Lower leg skin (tissue), 4 donors: ENCODE measurements at places on chromosomes 2 and 18. TPM values are rescaled to one million over a fixed set of nuclear protein-coding genes. Genes with fewer than 3 reads are reported as not detected.

DNA sequence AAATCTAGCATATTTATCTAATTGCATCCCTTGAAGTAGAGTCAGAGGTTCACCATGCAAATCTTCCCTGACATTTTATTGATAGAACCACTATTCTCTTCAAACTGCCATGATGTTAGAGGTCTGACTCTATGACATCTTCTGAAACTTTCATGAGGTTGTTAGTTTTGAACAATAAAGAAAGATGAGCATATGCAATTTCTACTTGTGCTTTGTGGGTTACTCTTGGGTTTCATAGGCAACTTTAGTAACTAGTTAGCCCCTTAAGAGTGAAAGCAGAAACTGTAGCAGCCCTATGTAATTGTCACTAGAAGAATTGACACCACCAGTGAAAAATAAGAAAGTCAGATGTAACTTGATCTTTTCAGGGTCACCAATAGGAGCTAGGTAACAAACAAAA, 53.1 kb upstream of the ZEB2 start:
- DNase-seq: no peak

- no peak for DNase-seq
Observed at GRCh38 chr2:177796654-177797415, 275.7 kb downstream of the PDE11A start.

DNA sequence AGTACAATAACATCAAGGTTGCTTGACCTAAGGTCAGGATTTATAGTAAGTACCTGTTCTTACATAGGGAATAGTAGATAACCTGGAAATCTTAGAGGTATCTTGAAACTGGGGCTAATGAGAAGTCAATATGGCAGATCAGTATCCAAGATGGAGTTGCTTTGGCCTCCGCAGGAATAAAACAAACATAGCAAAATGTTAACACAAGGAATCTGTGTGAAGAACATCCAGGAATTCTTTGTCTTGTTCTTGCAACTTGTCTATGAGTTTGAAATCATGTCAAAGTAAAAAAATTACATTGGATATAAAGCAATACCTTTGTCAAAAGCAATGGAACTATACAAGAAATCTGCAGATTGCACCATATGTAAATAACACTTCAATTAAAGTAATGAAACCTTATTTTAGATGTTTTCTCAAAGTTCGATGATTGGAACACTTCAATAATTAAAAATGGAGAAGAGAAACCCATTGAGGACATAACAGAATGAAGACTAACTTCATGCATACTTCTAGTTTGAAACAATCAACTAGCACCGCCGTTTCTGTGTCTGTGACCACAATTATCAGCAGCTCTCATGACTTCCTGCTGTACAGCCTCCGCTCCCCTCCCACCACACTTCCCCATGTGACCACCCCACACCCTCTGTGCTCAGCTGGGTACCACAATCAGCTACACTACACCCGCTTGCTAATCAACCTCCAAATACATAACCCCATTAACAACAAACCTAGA, 27.6 kb downstream of the C2orf76 start:
- DNase-seq: no peak

DNA sequence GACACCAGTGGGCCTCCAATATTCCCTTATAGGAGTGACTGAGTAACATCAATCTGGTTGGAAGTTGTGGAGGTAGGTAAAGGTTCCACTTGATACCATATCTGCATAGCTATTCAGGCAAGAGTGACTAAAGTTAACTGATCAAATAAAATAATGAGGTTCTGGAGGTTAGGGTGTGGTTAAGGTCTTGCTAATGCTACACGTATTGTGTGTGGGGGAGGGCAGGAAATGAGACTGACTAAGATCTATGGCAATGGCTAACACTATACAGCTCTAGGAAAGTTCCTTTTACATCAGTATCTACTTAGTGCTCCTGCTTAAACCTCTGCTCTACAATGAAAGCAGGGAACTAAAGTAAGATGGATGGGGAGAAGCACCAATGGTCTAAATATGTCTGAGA, 149.1 kb upstream of the MGAT5 start:
- DNase-seq: no peak

- DNase-seq: no peak
Observed at GRCh38 chr2:58239243-58239925, 1.7 kb downstream of the FANCL start.

GRCh38 chr18:13672657-13673056, 53.7 kb downstream of the FAM210A start:
- DNase-seq: no peak

GRCh38 chr2:19238440-19239060, 119.9 kb downstream of the OSR1 start:
- no peak for DNase-seq

DNA sequence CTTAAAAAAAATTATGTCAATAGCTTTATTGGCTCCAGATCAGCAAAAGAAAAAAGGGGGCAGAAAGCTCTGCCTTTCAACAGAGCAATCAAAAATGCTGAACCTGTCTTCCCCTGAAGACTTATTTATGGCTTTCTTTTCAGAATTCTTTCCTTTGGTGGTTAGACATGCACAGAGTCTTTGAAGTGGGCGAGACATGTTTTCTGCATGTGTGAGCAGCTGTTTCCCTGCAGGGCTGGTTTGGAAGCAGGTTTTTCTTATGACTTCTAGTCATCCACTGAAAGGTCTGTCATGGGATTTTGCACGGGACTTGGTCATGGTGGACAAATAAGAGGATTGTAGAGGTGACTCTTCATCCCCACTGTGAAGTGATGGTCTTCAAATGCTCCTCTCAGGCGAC, 160.3 kb downstream of the VAPA start:
- no peak for DNase-seq

GRCh38 chr2:108403494-108403893, 25.7 kb downstream of the SULT1C4 start:
- no peak for DNase-seq

- DNase-seq: no peak
Observed at GRCh38 chr2:29878898-29879297, 42.5 kb downstream of the ALK start.

- DNase-seq: no peak
Observed at GRCh38 chr2:6164986-6165747, 473.0 kb downstream of the SOX11 start.

- no peak for DNase-seq
Observed at GRCh38 chr18:49441338-49441938, 19.0 kb downstream of the DYM start.

DNA sequence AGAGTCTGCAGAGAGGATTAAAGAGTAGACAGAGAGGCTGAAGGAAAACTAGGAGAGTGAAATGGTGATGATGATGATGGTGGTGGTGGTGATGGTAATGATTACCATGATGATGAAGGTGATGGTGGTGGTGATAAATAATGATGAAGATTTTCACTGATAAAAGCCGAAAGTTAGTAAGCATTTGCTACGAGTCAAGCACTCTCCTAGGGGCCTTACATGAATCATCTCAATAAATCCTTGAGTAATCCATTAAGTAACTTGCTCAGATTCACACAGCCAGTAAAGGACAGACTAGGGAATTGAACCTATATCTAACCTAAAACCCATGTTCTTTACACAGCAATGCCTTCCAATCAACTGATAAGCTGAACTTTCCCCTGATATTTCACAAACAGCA, 106.7 kb upstream of the PGAP1 start:
- no peak for DNase-seq

DNA sequence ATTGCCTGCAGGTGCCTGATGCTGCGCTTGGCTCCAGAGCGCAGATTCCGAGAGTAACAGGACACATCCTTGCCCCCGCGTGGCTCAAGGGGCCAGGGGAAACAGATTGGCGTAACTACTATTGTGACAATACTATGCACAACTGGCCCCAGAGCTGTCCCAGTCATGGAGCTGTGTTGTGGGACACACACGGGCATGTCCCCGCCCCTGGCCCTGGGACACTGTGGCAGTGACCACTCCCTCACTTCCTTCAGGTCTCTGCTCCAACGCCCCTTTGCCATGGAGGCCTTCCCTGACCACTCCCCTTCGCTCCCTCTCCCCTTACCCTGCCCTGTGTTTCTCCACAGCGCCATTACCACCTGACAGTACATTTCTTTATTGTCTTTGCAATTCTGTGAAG, 132.1 kb downstream of the SMAD2 start:
- no peak for DNase-seq

- no peak for DNase-seq
Observed at GRCh38 chr18:43606795-43607194, 329.5 kb upstream of the SYT4 start.

- DNase-seq: no peak
Observed at GRCh38 chr2:148218326-148219075, 197.6 kb downstream of the MBD5 start.

DNA sequence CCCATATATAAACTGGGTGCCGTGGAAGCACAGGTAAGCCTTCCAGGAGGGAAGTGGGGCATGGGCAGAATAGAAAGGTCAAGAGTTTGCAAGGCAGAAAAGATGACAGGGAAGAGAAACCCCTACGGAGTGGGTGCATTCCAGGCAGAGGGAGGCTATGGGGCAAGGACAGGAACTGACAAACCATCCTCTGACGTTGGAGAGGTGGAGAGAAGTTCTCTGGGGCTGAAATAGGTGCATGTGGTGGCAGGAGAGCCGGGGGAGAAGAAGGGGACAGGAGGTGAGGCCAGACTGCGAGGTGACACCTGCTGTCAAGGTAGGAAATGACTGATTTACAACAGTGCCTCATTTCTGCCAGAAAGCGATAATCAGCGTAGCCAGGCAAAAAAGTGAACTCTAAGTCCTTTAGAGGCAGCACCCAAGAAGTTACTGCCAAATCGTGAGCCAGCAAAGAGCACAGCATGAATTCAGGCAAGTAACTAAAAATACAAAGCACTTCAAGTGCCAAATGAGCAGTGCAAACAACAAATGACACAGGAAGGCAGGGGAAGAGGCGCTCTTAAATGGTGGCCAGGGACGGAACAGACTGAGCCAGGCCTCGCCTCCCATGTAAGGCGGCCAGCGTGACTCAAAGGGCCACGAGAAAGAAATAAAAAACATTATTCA, 113.3 kb upstream of the ACVR1C start:
- DNase-seq: no peak

GPBAR1 gene
- total RNA-seq: 1.1 TPM

REG3G gene
- total RNA-seq: not detected

IL36RN gene
- total RNA-seq: 121 TPM

OR6B2 gene
- total RNA-seq: not detected

SPP2 gene
- not detected for total RNA-seq

NXPH2 gene
- total RNA-seq: not detected

UGT1A10 gene
- not detected for total RNA-seq

ITGAV gene
- total RNA-seq: 69.8 TPM
